ENCODE measurements at places on chromosomes 7 and 10.

DNA sequence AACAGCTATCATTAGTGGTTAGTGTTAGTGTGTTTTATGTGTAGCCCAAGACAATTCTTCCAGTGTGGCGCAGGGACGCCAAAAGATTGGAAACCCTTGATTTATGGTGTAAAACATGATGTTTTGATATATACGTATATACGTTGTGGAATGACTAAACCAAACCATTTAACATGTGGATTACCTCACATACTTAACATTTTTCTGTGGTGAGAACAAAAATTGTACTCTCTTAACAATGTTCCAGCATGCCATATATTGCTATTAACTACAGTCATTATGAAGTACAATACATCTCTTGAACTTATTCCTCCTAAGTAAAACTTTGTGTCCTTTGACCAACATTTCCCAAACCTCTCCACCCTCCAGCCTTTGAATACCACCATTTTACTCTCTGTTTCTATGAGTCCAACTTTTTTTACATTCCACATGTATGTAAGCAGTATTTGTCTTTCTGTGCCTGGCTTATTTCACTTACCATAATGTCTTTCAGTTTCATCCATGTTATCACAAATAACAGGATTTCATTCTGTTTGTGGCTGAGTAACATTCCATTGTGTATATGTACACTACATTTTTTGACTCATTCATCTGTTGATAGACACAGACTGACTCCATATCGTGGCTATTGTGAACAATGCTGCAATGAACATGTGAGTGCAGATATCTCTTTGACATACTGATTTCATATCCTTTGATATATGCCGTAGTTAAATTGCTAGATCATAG is 42.2 kb upstream of the MAGI2 start:
- no peak for DNase-seq

DNA sequence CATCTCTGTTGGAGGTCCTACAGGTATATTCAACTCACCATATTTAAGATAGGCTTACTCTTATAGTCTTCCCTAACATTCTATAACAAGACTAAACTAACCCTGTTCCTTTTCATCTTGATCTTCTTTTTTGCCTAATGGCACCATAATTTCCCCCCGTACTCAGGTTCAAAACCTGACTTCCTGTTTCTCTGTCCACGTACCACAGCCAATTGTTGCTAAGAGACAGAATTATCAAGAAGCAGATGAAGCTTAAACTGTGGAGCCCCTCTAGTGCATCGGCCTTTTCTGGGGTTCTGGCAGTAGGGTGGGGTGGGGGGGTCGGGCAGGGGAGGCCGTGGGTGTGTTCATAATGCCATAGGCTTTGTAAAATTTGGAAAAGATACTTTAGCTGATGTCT is 109.2 kb downstream of the EVX1 start:
- no peak for DNase-seq

DNA sequence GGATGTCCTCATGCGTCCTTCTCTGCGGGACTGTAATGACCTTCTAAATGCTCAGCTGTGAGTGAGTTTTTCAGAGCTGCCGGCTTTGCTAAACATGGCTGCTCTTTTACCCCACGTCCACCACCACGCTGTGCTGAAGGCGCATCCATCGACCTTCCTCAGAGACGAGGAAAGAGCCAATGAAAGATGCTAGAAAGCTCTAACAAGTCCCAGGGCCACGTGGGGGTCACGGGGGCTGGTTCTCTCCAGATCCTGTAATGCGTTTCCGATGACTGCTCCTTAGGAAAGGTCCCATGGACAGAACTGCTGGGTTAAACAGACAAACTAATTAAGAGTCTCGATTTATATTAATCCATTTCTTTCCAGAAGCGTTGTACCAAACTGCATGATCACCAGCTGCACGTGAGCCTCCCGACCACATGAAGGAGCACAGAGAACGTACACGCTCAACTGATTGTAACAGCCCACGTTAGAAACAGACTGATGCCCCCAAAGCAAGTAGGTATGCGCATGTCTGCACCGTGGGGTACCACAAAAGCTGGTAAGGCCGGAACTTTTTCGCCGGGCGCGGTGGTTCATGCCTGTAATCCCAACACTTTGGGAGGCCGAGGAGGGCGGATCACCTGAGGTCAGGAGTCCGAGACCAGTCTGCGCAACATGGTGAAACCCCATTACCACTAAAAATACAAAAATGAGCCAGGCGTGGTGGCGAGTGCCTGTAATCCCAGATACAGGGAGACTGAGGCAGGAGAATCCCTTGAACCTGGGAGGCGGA is 109.6 kb downstream of the TCERG1L start:
- no peak for DNase-seq

DNA sequence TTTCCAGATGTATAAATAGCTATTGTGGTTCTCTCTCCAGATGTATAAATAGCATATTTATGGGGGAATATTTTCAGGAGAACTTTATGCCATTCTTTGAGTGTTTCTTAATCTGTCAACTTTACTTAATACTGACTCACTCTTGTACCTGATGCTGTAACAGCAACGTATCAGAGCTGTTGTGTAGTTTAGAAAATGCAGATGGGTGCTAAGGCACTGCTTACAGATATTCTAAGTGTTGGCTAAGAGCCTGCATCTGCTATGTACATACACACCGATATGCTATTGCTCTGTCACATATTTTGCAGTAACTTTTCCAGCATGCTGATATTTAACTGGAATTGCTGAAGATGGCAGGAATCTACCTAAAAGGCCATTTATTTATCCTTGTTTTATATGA is 71.9 kb downstream of the WDR37 start:
- DNase-seq, result no peak

- peak; percentile 21 for DNase-seq
Observed at GRCh38 chr10:87818505-87819288, 671 bp upstream of the ATAD1 start.

DNA sequence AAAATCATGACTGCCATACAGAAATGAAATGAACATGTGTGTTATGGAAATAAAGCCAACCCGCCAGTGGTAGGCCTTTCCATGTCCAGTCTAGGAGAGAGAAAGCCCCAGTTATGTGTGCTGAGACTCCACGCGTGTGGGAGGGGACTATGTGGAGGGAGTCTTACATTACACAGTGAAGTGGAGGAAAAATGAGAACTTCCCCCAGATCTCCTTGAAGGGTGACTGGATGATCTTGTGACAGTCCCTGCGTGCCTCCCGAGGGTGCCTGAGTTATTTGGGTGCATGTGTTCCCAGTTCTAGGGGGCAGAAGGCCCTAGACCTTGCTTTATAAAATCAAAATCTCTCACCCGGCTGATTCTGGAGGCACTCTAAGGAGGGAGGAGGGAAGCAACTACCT is 24.2 kb downstream of the UPP1 start:
- DNase-seq, result no peak

DNA sequence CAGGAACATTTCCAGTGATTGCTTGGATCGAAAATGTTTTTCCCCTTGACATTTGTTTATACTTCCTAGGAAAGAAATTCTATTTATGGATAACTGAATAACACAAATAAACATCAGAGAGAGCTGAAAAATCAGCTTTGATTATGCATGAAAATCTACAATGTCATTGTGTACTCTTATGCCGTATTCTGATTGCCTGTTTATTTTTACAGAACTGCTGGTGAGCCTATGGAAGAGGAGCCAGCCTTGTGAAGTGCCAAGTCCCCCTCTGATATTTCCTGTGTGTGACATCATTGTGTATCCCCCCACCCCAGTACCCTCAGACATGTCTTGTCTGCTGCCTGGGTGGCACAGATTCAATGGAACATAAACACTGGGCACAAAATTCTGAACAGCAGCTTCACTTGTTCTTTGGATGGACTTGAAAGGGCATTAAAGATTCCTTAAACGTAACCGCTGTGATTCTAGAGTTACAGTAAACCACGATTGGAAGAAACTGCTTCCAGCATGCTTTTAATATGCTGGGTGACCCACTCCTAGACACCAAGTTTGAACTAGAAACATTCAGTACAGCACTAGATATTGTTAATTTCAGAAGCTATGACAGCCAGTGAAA is 121.5 kb downstream of the TWIST1 start:
- DNase-seq, result no peak

DNA sequence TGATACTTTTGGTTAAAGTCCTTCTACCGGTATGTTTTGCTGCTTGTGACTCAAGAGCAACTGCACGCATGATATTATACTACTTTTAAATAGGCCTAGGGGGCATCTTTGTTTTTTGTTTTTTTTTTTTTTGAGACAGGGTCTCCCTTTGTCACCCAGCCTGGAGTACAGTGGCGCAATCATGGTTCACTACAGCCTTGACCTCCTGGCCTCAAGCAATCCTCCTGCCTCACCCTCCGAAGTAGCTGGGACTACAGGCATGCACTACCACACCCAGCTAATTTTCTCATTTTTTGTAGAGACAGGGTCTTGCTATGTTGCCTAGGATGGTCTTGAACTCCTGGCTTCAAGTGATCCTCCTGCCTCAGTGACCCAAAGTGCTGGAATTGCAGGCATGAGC is 80.2 kb downstream of the ZMYND11 start:
- DNase-seq, result no peak

GRCh38 chr10:132169031-132169765 is 17.6 kb upstream of the DPYSL4 start:
- DNase-seq, result peak; percentile 64

DNA sequence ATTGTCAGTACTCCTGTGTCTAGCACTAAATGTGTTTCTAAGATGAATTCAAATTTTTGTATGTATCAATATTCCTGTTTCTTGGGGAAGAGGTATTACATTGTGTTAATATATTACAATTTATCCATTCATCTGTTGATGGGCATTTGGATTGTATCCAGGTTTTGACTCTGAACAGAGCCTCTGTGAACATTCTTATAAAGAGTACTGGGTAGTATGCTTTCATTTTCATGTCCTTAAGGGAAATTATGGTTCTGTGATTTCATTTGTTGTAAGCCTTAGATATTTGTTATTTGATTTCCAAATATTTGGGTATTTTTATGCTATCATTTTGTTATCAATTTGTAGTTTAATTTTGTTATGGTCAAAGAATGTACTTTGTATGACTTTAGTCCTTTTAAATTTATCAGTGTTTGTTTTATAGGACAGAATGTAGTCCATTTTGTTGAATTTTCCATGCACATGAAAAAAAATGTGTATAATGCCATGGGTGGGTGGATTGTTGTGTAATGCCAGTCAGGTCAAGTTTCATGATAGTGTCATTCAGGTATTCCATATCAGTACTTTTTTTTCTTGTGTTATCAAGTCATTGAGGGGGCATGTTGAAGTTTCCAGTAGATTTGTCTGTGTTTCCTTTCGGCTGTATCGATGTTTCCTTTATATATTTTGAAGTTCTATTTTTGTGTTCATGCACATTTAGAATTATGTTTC is 38.4 kb downstream of the STAM start:
- no peak for DNase-seq

- no peak for DNase-seq
Observed at GRCh38 chr10:11255796-11256444, 238.2 kb downstream of the CELF2 start.

- DNase-seq, result no peak
Observed at GRCh38 chr7:84389242-84389641, 194.7 kb upstream of the SEMA3A start.

- no peak for DNase-seq
Observed at GRCh38 chr7:85023066-85023712, 163.7 kb downstream of the SEMA3D start.

Data from posterior cingulate gyrus (tissue), 11 donors.